ENCODE measurements at places on chromosomes 5 and 9.

DNA sequence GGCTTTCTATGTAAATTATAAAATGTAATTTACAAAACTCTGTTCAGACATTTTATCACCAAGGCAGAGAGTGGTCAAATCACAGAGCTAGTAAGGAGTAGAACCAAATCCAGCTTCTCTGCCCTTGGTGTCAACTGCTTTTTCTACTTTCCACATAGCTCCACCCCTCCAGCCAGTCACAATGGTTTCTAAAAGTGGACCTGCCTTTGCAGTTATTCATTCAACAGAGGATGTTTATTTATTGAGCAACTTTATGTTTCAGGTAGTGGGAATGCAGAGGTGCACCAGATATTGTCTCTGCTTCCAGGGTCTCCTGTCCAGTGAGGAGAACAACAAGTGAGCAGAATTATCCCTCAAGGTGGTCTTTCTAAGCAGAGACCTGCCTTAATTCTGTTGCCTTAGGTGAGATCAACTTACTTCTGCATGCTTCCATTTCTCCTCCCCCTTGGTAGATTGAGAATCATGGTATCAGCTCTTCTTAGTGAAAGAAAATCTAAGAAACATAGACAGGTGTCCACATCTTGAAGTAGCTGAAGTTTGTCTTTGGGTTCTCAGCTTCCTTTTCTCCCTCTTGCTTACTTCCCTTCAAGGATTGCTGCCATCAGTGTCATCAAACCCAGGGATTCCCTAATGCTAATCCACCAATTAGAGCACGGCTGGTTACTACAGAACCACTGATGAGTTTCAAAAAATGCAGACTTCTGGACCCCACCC lies 17.2 kb upstream of the PDCD1LG2 start:
- DNase-seq = no peak

DNA sequence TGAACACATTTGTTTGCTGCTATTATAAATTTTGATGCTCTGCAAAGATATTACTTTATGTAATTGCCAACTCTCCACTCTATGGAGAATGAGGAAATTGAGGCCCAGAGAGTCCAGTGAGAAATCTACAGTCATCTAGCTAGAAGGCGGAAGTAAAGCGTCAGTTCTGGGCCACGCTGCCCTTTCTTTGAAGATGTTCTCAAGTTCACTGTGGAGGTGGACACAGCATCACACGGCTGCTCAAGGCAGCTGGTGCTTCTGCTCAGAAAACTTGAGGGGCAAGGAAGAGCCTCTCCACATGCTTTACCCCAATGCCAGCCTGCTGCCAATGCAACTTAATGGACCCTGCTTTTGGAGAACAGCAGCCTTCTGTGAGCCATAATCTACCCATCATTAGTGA lies 96.3 kb downstream of the TTLL11 start:
- no peak for DNase-seq

GRCh38 chr9:93332317-93332716 lies 119.2 kb upstream of the FAM120A start:
- no peak for DNase-seq

DNA sequence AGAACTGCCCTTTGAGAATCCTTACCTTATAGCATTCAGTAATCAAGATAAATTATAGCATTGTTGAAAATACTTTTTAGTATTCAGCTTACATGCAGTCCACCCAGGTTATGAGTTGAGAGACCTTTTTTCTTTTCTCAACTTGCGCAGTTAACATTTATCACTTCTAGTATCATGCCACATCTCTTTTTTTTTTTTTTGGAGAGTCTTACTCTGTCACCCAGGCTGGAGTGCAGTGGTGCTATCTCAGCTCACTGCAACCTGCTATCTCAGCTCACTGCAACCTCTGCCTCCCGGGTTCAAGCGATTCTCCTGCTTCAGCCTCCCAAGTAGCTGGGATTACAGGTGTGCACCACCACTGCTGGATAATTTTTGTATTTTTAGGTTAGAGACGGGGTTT lies 29.0 kb downstream of the LRRC70 start:
- no peak for DNase-seq

DNA sequence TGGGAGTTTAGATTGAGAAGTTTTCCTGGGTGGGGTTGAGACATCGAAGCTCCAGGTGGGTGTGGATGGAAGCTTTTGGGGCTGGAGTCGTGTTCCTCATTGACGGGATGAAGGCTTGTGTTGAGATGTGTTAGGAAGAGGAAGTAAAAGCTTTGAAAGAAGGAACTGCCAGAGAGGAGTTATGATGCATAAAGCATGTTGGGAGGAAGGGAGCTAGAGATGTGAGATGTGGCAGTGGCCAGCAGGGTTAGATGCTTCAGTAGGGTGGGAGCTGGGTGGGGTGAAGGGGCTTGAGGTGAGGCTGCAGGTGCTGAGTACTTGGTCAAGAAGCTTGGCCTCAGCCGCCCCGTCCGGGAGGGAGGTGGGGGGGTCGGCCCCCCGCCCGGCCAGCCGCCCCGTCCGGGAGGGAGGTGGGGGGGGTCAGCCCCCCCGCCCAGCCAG lies 56.7 kb downstream of the HSPA4 start:
- DNase-seq = no peak

DNA sequence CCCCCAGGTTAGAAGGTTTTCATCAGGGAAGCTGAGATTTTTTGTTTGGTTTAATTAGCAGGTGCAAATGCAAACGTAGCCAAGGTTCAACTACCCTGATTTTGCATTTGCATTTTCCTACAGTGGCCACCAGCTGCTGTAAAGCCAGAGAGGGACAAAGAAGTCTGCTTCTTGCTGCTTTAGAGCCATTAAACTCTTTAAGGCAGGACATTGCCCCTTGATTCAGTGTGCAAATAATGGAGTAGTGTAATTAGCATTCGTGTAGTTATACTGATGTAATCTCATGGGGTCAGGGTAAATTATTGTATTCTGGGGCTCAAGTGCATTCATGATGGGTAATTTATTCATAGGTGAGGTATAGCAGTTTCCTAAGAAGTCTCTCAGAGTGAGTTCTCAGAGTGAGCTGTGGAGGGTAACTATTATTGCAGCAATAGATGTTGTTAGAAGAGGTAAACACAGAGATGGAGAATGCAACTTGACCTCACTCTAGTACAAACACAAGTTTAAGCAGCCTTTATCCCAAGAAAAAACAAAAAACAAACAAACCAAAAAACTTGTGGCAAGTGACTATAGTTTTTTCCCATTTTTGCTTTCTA lies 526.5 kb downstream of the KIF4B start:
- no peak for DNase-seq

DNA sequence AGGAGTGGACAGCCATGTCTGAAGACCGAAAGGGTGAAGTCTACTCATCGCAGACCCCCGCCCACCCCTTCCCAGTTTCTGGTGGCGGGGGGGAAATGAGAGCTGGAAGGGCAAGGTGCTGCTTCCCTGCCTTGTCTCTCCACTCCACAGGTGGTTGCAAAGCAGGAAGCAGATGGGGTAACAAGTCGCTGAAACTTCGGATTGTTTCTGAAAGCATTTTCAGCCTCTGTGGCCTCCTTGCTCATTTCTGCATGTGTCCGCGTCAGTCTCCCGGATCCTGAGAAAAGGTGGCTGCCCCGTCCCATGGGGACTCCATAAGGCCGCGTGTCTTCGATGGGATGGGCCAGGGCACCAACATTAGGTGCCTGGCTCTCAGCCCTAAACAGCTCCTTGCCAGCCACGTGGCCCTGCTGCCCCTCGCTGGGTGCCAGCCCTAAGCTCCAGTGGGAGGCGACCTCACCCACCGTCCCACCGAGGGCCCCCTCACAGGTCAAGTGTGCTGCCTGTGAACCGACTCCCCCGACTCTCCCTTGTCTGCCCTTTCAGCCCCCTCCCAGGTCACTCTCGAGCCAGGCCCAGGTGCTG lies 971 bp downstream of the PHYKPL start:
- no peak for DNase-seq

DNA sequence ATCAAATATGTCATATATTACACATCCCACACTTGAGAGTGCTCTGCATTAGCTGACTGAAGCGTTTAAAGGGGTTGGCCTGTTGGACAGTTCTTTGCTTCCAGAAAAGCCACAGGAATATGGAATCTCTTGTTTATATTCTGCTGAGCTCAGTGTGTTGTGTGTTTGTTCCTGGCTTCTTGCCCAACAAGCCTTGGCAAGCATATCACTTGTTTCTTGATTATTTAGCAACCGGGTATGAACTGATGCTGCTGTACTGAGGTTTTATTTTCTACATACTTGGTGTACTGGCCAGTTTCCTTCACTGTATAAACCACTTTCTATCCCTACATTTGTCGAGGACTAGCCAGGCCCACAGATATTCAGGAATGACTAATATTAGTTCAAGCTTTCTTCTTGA lies 378.9 kb downstream of the KCTD16 start:
- no peak for DNase-seq

DNA sequence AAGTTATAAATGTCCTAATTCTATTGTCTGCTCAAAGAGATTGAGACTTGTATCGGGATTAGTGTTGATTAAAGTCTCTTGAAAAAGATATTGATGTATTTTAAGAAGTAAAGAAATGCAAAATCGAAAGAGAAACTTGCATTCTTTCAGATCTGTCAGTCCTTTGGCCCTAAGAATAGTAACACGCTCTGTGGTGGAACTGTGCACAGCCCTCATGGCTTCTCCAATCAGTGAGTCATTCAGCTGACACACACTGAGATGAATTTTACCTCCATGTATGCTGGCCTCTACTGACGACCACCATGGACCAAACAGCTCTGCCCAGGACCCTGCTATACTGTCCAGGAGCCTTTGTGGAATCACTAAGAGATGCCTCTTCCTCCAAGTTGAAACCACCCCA lies 232.4 kb downstream of the ESM1 start:
- DNase-seq = no peak

GRCh38 chr9:127489471-127490115 lies 38.3 kb downstream of the LRSAM1 start:
- no peak for DNase-seq

DNA sequence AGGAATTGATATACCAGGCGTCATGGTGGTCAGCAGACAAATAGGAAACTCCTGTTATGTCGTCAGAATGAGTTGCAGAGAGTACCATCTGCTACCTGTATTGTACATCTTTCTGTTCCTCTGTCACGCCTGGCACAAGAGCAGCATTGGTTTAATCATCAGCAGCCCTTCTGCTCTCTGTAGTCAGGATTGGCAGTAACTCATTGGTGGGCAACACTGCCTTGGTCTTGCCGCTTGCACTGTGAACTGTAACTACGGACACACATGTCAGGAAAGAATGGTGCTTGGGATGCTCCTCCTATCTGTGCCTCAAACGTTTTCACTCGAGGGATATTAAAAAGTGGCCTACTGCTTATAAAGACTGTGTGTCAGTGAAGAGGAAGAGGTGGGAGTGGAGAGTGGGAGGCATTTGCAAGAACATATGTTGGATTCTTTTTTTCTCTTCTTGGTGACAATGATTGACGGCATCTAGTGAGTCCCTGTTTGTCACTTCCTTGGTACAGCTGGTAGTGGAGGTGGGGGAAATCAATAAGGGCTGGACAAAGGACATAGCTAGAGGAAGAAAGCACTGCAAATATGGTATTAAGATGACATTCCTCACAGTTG lies 76.6 kb downstream of the F2RL2 start:
- DNase-seq = no peak

DNA sequence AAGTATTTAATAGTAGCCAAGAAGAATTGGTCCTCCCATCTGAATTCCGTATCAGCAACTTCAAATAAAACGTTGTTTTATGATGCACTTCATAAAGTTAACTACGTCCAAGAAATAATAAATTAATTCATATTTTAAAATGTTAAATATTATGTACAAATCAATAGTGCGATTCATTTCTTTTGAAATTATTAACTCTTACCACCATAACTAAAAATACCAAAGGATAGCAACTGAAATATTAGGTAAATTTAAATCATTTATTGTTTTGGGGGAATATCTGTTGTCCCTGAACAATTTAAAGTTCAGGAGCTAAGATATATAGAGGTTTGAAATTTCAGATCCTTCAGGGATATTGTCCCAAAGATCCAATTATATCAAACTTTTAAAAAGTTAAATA lies at the start of gene OR2K2:
TSS of gene OR2K2 (minus strand) at position 101 of the 400 bp plus-strand sequence. CDS start 1,791 bp downstream, outside the sequence.
- DNase-seq = no peak

- DNase-seq = no peak
Observed at GRCh38 chr9:112884721-112885120, 6.0 kb downstream of the SLC46A2 start.

DNA sequence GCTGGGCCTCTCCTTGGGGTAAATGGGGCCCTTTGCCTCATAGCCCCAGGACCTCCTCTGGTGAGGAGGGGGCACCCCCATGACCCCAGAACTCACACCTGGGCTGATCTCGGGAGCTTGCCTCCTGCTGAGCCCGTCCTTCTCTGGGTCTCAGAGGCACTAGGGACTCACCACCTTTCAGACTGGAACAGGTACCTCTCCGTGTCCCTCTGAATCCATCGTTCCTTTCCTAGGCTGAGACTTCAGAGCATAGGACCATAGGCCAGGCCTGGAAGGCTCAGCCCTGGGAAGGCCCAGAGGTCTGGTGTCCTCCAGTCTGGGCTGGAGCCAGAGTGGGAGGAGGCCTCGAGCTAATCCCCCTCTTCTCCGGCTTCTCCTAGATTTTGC lies 97.9 kb downstream of the CACNA1B start:
- no peak for DNase-seq

- no peak for DNase-seq
Observed at GRCh38 chr9:5971740-5972139, 43.7 kb downstream of the RANBP6 start.

DNA sequence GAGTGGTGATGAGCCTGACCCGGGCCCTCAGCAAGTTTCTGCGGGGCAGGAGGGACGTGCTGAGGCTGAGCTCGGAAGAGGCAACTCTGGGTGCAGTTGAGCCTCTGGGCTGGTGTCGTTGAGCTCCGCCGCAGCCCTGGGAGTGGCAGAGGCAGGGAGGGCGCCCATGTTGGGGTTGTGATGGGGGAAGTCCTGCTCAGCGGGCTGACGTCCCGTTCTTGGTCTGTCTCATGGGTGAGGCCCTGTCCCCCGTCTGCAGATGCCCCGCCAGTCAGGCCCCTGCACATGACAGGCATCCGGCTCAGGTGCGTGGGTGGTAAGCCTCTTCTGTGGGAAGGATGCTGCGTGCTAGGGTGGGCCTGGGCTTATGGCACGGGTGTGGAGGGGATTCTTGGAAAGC lies 64.3 kb downstream of the RXRA start:
- no peak for DNase-seq

- no peak for DNase-seq
Observed at GRCh38 chr9:87442451-87442850, 55.2 kb upstream of the DAPK1 start.

DNA sequence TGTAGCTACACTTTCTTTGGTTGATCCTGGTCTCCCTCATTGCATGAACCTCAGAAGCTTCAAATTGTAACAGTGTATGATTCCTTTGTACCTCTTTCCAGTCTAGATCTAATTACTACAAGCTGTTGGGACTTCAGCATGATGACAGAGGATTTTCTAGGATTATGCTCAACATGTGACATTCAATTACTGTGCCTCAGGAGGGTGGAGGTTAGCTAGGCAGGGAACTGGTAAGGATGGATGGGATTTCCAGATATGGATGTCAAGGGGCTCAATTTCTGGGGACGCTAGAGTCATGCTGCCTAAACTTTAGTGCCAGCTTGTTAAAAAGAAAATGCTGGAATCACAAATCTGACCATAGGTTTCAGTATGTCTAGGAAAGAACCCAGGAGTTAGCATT lies 29.2 kb upstream of the GLRA1 start:
- no peak for DNase-seq

GRCh38 chr5:17021602-17021932 lies 85.5 kb upstream of the MYO10 start:
- DNase-seq = no peak
